ENCODE measurements at places on chromosomes 13 and 19.

DNA sequence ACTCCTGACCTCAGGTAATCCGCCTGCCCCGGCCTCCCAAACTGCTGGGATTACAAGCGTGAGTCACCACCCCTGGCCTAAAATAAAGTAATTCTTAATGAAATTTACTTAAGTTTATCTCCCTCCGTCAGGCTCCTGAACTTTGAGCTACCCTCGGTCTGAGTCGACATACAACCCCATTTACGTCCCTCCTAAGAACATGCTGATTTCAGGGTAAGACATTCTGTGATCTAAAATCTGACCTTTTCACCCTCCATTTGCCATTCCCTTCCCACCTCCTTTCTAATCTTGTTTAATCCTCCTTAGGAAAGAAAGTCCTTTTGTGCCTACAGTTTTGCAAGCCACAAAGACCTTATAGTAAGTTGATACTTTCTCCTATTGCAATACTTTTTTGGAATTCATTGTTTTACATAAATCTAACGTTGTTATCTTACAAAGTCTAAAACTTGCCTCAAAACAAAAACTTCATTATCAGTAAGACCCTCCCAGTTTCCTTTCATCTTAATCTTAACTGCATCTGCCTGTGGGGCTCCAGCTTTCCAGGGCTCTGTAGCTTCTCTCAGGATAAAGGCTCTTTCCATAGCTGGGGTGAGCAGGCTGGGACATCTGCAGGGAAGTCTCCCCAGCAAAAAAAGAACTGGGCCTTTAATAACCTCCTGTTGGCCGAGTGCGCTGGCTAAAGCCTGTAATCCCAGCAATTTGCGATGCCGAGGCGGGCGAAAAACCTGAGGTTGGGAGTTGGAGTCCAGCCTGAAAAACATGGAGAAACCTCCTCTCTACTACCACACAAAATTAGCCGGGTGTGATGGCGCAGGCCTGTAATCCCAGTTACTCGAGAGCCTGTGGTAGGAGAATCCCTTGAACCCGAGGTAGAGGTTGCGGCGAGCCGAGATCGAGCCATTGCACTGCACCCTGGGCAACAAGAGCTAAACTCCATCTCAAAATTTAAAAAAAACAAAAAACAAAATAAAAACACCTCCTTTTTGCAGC lies 143.1 kb downstream of the ZNF737 start:
- DNase-seq = no peak

- DNase-seq = no peak
Measured at GRCh38 chr13:27014406-27015359, 156.9 kb downstream of the USP12 start.

DNA sequence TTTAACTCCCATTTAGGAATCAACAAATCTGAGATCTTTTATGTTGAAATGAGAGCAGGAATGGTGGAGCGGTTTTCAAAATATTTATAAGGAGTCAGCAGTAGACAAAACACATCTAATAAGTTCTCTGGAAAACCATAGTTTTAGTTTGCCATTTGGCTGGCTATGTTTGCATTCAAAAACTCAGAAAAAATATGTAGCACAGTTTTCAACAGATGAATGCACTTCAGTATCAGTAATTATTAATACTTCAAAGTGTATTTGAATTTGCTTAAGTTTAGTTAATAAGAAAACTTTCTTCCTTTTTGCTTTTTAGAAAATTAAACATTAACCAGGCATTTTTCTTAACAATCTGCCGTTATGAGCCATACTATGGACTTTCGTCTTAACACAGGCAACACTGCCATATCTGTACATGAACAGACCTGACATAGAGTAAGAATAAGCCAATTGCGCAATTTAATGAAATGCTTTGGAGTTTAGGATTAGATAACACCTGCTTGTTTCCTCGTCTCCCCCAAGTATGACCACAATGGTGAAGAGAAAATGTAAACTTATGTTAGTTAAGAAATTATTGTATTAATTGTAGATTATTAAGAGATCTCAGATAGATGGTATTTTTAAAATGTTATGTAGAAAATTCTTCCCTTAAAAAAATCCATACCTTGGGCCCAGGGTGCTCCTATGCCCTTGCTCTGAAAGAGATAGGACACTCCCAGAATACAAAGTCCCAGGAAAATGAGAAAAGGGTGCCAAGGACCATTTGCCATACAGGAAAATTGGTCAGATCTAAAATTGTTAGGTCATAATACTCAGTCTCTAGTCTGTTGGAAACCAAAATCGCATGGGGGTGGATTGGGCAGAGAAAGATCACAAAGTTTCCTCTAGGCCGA lies 552.3 kb upstream of the ARGLU1 start:
- no peak for DNase-seq

DNA sequence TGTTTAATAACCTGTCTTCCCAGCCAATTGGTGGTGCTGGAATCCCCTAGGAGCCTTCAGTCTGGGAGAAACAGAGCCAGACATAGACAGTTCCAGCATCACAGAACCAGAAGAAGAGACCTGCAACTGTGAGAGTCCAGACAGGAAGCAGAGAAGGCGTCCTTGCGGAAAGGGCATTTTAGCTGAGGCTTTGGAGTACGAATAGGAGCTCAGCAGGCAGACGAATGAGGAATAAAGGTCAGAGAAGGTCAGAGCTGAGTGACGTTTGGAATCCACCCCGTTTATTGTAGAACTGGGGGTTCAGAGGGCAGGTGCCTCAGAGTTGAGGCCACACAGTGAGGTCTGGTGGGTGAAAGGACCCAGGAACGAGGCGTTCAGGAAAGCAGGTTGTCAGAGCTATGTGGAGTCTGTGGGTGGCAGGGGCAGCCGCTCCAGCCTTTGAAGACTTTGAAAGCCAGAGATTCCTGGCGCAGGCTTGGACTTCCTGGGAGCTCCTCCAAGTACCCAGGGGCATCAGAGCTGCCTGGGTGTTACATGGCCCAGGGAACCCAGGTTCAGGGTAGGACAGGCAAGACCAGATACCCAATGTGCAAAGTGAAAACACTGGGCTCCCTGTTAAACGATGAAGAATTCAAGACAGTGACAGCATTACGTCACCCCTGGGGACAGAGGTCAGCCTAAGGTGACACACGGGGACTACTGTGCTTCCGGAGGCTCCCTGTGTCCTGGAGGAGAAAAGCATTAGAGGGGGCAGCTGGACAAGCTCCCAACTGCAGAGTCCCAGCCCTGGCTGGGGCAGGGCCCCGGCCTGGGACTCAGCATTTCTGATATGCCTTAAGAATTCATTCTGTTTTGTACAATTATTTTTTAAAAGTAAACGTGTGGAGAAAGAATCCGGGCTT lies 5.5 kb downstream of the ARRDC2 start:
- no peak for DNase-seq

GRCh38 chr13:47932950-47933923 lies 67.8 kb downstream of the SUCLA2 start:
- DNase-seq = no peak

- no peak for DNase-seq
Measured at GRCh38 chr13:52345048-52345447, 60.9 kb downstream of the THSD1 start.

DNA sequence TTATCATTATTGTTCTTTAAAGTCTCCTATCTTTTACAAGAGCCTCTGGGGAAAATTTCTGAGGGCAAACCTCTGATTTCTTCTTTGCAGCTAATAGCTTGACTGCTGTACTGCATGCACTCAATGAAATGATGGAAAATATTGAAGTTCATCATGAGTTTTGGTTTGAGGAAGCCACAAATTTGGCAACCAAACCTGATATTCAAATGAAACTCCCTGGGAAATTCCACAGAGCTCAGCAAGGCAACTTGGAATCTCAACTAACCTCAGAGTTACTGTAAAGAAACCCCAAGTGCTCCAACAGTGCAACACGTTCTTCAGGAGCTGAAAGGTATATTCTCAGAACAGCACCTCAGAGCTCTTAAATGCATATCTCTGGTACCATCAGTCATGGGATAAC lies 14.2 kb upstream of the RNF6 start:
- DNase-seq = no peak

DNA sequence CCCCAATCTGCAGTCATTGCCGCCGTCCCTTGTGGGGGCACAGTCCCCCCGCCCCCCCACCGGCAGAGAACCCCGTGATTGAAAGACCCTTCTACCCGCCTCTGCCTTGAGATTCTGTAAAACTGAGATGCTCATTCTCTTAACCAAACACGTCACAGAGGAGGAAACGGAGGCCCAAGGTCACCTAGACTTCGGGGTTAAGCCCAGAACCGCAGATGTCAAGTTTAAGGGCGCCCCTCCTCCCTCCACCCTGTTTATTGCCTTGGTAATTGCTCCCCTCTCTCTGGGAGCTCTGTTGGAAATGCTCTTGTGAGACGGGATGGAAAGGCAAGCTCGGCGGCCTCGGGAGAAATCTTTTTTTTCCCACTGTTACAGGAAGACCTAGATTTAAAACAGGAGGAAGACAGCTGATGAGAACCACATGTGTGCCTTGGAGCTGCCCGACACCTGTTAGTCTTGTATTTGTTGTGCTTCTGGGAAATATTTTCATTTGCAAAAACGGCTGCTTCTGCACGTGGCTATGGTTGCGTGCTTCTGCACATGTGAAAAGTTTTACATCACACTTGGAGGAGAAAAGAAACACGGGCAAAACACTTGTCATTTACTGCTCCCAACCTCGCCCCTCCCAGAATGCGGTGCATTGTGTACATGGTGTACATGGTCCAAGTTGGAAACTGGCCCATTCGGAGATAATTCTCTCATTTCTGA lies 1.1 kb upstream of the MED26 start:
- no peak for DNase-seq

DNA sequence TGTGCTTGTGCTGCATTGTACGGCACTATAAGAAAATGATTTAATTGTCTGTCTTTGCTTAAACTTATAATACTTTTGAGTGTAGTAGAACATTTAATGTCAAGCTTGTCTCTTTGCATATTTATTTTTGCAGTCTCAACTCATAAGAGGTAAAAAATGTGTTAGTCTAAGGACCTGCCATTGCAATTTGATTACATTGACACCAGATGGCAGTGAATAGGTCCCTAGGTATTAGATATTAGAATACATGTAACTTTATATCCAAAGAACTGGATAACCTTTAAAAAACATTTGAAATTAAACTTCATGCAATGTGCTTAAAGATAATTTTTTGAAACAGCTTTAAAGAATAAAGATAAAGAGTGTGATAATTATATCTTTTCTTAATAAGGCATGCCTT lies 1421.3 kb downstream of the OLFM4 start:
- DNase-seq = no peak

GRCh38 chr13:27825072-27825471 lies 32.8 kb downstream of the GSX1 start:
- DNase-seq = no peak

DNA sequence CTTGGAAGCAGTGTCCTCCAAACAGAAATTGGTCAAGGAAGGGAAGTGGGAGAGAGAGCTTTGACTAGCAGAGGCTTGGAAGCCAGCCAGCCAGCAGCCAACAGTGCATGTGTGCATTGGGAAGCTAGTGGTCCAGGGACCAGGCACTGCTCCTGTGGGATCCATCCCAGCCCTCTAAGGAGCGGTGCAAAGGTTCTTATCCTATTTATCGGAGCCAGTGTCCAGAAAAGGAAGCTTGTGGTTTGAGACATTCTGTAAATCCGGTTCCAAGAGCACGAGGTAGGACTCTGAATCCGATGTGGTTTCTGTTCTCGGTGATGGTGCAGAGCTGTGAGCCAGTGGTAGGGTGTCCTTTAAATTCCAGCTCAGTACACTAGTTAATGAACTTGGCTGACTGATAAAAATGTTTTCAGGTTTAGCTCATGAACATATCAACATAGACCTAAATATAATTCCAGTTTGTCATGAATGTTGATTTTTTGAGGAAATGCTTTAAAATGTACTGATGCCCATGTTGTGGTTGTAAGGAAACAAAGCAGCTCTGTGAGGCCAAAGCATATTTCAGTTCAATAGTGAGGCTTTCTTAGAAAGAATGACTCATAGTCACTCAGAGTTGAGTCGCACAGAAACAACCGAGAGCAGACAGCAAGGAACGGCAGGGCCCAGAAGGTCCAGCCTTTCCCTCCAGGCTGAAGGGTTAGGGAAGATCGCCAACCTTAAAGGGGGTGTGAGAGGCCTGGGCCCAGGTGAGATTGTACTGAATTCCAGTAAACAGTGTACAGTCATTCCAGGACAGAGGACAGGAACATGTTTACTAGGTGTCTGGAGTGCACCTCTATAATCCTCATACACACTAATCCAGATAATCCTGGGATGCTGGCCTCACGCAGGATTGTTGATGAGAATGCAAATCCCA lies 21.5 kb upstream of the GARRE1 start:
- DNase-seq = no peak

DNA sequence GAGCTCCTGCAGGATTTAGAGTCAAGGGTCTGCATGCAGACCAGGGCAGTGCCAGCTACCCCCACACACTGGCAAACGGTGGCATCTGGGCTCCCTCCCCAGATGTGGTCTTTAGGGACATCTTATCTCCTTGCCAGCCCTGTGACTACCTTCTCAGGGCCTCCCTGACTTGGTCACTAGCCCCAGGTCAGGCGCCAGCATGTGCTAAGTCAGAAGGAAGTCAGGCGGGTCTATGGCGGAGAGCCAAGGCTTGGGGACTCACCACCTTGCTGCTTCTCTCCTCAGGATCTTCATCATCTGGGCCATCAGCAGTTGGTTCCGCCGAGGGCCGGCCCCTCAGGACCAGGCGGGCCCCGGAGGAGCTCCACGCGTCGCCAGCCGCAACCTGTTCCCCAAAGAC lies 17.6 kb downstream of the CLPTM1 start:
- no peak for DNase-seq

- no peak for DNase-seq
Measured at GRCh38 chr19:5547881-5548280, 19.9 kb downstream of the TINCR start.

DNA sequence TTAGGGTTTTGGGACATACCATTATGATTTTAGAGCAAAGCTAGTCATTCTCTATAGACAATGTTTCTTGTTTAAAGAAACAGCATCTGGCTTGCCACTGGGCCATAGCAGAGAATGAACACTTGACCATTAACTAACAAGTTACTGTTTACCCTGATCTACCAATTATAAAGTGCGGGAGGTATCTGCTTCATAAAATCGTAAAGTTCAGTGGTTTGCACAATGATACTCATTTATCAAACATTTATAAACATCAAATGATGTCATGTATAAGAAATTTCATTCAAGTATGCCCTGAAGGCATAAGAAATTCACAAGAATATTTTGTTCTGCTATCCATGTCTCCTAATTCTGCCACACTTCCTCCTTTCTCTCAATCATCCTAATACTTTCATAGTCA lies 139.2 kb downstream of the PCDH20 start:
- DNase-seq = no peak

- DNase-seq = no peak
Measured at GRCh38 chr19:22893855-22894270, 61.8 kb downstream of the ZNF723 start.
